Stimulated activated CD4-positive, alpha-beta T cell treated with anti-CD3 and anti-CD28 coated beads, TNF-alpha, amount 100 ng/mL, for 4 hours (primary cell): ENCODE measurements at places on chromosomes 13 and 19.
A peak's percentile ranks its signal among the peaks of the same experiment; 100 is the strongest.

- no peak for DNase-seq
Measured at GRCh38 chr13:113886561-113887112, 22.8 kb upstream of the GAS6 start.

GRCh38 chr13:20118268-20119140 is 42.3 kb downstream of the GJA3 start:
- no peak for DNase-seq

GRCh38 chr19:5128936-5129389 is 160.1 kb downstream of the KDM4B start:
- no peak for DNase-seq

GRCh38 chr19:2949939-2950285 is 5.1 kb upstream of the ZNF77 start:
- no peak for DNase-seq

GRCh38 chr13:24097667-24098066 is 62.9 kb upstream of the SPATA13 start:
- DNase-seq: no peak

DNA sequence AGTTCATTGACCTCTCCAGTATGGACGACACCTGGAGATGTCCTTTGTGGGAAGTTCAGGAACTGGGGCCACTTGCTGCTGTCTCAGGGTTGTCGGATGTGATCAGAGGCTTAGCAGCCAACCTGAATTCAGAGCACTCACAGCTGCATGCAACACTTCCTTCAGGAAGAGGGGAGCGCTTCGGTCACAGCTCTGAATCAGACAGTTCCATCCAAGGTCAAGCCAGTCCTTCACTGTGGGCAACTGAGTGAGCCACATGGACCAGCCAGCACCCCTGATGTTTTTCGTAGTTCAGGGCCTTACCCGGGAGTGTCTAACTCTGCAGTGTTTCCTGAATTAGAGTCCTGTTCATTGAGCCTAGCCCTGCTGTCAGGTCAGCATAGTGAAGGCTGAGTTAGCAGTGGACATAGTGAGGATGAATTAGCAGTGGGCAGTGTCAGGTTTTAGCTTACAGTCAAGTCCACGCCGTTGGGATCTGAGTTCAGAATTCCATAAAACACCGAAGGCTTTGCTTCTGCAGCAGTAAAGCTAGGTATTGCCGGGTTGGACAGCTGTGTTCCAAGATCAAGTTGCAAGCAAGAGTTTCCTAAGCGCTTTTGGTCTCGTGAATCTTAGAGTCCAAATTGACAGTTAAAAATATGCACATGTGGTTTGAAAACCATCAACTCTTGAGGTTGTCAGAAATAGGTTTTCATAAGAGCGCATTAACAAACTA is 5.1 kb downstream of the ZNF555 start:
- DNase-seq: no peak

GRCh38 chr13:66375756-66376155 is 854.4 kb downstream of the PCDH9 start:
- DNase-seq: no peak

DNA sequence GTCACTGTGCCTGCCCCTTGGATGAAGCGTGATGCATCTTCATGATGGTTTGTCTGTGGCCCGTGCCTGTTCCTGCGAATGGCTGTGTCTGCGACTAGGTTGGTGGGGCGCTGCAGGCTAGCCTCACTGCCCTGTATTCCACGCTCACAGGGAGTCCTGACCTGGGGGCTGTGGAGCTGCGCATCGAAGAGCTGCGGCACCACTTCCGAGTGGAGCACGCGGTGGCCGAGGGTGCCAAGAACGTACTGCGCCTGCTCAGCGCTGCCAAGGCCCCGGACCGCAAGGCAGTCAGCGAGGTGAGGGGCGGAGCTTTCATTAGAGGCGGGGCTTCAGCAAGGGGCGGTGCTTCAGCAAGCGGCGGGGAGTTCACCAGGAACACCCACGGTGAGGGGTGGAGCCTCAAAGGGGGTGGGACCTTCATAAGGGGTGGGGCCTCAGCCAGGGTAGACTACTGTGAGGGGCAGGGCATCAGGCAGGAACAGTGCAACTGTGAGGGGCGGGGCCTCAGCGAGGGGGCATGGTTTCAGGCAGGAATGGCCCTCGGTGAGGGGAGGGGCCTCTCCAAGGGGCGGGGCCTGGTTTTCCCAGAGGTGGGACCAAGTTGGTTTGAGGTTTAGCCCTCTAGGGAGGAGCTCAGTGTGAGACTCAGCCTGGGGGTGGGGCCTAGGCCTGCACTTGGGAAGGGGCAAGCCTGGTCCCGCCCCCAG is 17.2 kb downstream of the PKN1 start:
- DNase-seq: peak; percentile 30

GRCh38 chr13:21948769-21949474 is 278.0 kb downstream of the FGF9 start:
- DNase-seq: no peak

- DNase-seq: no peak
Measured at GRCh38 chr19:6216236-6216995, 63.4 kb downstream of the MLLT1 start.

- DNase-seq: no peak
Measured at GRCh38 chr13:100610391-100611347, 22.1 kb upstream of the GGACT start.

- DNase-seq: no peak
Measured at GRCh38 chr19:53598361-53598760, 33.4 kb upstream of the DPRX start.

DNA sequence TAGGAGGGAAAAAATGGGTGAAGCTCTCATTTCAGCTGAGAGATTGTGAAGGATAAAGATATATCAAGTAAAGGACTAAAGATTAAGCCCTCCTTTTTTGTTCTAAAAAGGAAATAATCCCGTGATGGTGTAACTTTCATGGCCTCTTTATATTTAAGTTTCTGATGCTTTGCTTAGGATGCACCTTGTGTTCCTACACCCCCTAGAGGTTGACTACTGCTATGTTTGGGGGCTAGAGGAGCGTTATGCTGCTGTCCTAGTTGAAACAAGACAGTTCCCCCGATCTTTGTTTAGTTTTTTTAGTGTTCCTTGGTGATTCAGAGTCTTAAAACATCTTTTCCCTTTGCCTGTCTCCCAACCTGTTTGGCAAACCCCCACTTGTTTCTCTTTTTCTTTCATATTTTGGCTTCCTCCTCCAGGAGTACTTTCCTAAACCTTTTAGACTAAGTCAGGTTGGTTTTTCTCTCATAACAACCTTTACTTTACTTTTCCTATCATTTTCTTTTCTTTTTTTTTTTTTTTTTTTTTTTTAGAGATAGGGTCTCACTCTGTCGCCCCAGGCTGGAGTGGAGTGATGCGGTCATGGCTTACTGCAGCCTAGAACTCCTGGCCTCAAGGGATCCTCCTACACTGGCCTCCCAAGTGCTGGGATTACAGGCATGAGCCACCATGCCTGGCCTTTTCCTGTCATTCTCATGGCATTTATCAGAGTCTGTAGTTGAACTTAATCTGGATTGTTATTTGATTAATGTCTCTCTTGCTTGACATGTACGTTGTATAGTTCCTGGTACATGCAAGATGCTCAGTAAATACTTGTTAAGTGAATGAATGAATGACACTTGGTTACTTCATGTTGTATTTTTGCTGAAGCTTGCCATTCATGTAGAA is 2.8 kb downstream of the UBA2 start:
- DNase-seq: peak; percentile 12

GRCh38 chr19:47310323-47310722 is 662 bp downstream of the C5AR1 start:
- no peak for DNase-seq

DNA sequence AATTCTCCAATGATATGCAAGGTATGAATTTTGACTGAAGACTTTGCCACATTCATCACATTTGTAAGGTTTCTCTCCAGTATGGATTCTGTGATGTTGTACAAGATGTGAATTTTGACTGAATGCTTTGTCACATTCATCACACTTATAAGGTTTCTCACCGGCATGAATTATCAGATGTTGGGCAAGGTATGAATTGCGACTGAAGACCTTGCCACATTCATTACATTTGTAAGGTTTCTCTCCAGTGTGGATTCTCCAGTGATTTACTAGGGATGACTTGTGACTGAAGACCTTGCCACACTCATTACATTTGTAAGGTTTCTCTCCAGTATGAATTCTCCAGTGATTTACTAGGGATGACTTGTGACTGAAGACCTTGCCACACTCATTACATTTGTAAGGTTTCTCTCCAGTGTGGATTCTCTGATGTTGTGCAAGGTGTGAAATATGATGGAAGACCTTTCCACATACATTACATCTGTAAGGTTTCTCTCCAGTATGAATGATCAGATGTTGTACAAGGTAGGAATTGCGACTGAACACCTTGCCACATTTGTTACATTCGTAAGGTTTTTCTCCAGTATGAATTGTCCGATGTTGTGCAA is 24.8 kb downstream of the ZNF83 start:
- DNase-seq: no peak
